Activated T-helper 1 cell treated with anti-CD3 and anti-CD28 coated beads, Interleukin-2, amount 50 U/mL, for 16 hours (primary cell): ENCODE measurements at places on chromosomes 11 and 22.

GRCh38 chr22:29158546-29158945 is 47.1 kb upstream of the EMID1 start:
- no peak for DNase-seq

DNA sequence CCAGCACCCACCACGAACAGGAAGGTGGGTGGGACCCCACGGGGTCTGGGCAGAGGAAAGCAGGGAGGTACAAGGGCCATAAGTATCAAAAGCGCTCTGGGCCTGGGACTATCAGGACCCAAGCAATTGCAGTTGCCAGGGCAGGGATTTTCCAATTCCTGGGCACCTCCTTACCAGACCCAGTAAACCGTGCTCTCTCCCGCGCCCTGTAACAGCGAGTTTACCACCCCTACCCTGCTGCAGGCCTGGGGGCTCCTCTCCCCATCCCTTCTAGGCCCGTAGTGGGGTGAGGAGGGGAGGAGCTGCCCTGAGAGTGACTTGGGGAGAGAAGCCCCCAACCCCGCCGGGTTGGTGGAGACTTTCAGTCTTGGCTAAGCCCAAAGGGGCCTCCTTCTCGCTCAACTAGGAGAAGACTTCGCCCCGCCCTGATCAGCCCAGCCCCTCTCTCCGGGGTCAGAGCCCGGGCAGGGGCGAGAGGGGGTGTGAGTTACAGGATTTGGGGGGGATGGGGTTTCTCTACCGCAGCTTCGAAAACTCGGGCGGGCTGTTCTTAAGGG is 5.4 kb downstream of the PAX6 start:
- no peak for DNase-seq

GRCh38 chr22:36916034-36916433 is 2.6 kb downstream of the CSF2RB start:
- no peak for DNase-seq

DNA sequence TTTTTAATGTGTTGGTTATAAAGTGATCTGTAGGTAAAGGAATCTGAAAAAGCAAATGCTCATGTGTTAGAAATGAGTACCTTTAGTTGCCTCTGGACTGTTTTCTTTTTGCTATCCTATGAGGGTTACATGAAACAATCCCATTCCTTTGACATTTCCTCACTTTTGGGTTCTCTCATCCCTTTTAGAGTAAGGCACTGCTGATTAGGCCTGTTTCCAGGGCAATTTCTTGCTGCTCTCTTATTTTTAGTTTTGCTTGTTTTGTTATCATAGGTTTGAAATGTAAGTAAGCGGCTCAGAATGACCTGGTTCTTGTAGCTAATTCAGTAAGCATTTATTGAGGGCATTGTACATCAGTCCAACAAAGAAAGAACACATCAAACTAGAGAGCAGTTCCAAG is 138.9 kb downstream of the DDX10 start:
- DNase-seq, result no peak

GRCh38 chr11:119081682-119082260 is 2.9 kb upstream of the HMBS start:
- no peak for DNase-seq

DNA sequence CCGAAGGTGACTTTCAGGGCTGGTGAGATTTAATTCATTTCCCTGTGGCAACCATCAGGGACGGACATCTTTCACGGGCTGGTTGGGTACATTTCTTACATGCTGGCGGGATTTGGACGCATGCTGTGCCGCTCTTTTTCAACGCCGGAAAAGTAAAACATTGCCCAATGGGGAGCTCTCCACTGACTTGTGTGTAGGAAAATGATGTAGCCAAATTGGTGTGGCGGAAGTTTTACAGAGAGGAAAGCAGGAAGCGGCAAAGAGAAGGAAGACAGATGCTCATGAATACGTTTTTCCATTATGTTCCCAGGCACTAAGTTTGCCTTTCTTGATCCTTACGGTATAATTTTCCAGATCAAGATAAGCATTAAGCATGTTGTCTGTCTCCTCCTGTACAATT is 375.8 kb downstream of the NTM start:
- no peak for DNase-seq

DNA sequence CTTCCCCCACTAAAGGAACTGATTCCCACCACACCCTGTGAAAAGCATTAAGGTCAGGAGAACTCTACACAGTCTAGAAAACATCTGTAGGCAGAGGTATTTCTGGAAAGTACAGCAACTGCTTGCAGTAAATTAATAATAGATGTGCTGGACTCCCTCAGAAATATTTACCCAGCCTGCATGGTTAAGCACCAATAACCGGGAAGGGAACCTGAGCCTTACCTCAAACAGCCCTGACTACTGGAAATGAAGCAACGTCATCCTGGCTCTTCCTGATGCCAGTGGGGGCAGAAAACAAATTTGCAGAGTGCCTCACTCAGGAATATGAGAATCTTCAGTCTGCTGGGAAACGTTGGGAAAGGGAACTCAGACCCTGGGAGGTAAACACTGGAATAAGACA is 318.1 kb downstream of the TENM4 start:
- no peak for DNase-seq

DNA sequence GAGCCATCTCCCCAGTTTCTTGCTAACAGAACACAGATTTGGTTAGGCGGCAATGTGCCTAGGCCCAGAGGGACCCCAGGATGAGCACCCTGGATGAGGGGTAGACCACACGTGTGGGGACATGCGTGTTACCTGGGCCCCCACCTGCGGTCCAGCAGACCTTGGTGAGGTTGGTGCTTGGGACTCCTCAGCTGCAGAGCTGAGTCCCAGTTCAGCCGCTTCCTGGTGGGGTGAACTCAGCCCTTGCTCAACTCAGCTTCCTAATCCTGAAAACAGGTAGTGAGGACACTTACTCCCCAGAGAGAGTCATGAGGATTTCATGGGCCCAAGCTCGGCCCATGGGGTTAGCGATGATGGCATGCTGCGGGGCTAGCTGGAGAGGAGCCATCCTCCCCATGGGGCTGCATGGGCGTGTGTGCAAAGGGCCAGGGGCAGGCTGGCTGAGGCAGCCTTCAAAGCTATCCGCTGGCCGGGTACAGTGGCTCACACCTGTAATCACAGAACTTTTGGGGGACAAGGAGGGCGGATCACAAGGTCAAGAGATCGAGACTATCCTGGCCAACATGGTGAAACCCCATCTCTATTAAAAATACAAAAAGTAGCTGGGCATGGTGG is 46.9 kb upstream of the SHISAL1 start:
- DNase-seq, result no peak

- DNase-seq, result no peak
Measured at GRCh38 chr22:30970356-30970746, 1.3 kb downstream of the TUG1 start.

DNA sequence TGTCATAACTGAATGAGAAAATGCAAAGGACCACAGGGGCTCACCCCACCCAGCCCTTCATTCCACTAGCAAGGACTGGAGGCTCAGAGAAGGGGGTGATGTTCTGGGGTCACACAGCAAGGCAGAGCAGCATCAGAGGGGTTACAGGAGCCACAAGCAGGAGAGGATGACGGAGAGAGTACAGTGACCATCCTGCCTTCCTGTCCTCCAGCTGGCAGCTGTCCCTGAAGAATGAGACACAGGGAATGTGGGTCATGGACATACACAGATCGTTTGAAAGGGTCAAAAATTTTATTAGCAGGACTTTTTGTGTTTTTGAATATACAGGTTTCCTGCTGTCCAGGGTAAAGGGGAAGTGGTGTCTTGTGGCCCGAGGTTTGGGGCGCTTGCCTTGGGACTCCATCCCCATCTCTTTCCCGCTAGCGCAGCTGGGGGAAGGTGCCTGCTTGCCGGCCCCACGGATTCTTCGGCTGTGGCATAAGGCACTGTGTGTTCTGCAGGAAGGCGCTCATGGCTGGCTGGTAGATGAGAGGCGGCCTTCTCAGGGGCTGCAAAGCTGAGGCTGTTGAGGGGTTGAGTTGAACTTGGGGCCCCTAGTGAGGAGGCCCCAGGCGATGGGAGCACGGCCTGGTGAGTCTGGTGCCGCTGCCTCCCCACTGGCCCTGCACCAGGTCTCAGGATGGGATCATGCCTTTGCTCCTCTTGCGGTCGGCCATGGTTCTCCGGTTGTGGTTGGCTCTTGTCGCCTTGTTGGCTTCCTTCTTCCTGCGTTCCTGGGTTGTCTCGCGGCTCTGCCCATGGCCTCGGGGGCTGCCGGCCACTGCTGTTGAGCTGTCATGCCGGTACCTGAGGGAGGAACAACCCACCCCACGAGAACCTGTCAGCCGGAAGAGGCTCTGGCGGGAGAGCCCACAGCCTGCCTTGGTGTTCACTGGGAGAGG is 21.4 kb downstream of the UQCR10 start:
- DNase-seq, result no peak

GRCh38 chr11:57131080-57131790 is 50.5 kb upstream of the LRRC55 start:
- DNase-seq, result no peak

- no peak for DNase-seq
Measured at GRCh38 chr11:34674038-34674437, 53.1 kb downstream of the EHF start.

GRCh38 chr11:35967042-35967441 is 23.2 kb downstream of the LDLRAD3 start:
- no peak for DNase-seq

GRCh38 chr22:31650391-31650790 is 11.6 kb downstream of the PISD start:
- no peak for DNase-seq

DNA sequence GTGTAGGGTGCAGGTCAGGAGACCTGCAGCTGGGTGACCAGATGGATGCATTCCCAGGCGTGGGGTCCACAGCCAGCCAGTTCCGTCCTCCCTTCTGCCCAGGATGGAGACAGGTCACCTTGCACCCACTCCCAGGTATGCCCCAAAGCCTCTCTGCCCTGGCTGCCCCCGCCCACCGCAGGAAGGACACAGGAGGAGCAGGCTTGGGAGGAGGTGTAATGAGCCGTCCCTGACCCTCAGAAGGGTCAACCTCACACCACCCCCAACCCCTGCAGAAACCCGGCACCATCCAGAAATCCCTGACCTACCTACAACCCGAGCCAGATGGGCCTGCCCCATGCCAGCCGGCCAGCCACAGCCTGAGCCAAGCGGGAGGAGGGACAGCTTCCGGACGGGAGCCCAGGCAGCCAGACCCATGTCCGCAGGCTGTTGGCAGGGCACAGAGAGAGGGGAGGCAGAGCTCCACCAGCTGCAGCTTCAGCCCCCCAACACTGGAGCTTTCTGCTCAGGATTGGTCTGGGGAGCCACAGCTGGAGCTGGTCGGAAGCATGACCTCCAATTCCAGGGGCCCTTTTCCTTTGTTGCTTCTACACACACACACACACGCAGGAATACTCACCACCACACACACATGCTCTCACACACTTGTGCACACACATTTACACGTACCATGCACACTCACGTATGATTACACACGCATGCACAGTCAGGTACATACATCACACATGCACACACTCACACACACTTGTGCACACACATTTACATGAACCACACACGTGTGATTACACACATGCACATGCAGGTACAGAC is 5.3 kb downstream of the IFITM10 start:
- no peak for DNase-seq

DNA sequence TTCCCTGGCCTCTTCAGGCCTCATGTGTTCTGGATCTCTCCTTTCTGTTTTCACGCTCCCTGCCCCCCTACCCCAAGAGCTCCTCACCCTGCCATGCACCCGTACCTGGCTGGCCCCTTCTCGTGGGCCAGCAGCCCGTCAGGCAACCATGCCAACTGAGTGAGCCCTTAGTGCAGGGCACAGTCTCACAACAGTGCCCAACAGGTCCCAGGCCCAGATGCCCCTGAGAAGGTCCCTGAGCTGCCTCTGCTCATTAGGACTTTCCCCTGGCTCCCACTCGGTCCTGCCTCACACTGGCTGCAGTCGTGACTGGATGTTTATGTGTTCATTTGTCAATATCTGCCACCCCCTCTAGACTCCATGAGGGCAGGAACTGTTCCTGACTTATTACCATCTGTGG is 44.8 kb upstream of the IGSF9B start:
- no peak for DNase-seq

GRCh38 chr11:132228746-132229325 is 858.4 kb downstream of the NTM start:
- DNase-seq, result no peak

DNA sequence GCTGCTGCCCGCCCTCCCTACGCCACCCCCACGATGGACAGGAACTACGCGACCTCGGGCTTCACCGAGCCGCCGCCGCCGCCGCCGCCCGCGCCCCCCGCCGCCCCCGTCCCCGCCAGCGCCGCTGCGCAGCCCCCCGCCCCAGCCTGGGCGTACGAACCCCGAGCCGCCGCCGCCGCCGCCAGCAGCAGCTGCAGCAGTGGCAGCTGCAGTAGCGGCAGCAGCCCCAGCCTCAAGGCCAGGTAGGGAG is 407 bp downstream of the QSER1 start:
- no peak for DNase-seq

DNA sequence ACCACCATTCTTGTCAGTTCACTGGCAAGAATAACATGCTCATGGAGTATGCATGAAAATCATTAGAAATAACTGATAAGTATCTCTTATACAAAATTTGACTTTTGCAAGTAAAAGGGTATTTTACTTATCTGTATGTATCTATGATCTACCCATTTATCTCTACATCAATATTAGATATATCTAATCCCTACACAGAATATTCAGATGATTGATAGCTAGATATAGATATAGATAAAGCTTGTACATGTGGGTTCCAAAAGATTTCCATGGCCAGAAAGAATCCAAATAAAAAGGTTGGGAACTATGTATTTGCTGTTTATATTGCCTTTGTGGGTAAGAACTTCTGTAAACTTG is 185.5 kb downstream of the MAML2 start:
- DNase-seq, result no peak

DNA sequence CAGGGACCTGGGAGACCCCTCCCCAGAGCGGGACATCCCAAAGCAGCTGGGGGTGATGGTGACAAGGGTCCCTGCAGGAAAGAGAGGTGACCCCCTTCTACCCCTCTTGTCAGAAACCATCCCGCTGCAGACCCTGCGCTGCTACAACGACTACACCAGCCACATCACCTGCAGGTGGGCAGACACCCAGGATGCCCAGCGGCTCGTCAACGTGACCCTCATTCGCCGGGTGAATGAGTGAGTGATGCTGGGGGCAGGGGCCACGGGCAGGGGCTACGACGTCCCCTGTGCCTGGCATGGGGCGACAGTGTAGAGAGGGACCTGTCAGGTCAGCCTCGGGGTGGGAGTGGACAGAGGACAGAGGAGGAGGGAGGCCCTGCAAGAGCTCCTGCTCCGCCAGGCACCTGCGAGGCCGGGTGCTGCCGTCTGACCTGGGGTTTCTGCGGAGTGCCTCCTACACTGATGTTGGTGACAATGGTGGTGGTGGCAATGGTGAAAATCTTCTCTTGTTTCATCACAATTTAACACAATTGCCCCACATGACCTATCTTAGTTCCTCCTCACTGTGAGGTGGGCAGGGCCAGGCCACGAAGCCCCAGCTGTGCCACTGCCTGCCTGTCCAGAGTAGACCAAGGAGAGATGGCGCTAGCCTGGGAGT is 9.8 kb downstream of the CSF2RB start:
- DNase-seq, result no peak

DNA sequence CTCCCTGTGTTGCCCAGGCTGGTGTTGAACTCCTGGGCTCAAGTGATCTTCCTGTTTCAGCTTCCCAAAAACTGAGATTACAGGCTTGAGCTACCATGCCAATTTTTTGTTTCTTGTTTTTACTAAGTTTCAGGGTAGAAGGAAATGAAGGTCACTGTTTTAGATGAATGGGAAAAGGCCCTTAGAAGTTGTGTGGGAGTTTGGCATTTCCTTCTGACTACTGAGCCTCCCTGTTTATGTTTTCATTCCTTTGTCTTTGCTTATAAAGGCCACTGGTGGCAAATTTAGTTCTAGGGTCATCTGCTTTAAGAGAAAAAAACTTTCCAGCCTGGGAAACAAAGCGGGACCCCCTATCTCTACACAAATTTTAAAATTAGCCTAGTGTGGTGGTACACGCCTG is 22.1 kb downstream of the SRPRA start:
- no peak for DNase-seq
